Fibroblast of skin of left quadriceps (primary cell): ENCODE measurements at places on chromosomes 1 and 21.

DNA sequence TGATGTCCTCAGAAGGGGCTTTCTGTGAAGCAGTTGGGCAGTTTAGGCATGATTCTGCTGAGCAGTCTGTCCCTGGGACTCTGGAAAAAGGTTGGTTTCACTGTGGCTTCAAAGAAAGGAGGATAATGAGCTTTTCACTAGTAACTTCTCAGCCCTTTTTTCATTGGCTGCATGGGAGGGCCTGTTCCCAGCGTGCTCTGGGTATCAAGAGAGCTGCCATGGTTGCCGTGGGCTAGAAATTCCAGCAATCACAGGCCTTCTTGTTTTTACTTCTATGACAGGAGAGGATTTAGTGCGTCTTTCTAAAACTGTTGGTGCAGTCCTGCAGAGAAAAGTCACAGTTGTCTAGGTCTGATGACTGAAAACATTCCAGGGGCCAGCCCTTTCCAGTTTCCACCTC is 7.2 kb downstream of the SZRD1 start:
- DNase-seq: no peak

DNA sequence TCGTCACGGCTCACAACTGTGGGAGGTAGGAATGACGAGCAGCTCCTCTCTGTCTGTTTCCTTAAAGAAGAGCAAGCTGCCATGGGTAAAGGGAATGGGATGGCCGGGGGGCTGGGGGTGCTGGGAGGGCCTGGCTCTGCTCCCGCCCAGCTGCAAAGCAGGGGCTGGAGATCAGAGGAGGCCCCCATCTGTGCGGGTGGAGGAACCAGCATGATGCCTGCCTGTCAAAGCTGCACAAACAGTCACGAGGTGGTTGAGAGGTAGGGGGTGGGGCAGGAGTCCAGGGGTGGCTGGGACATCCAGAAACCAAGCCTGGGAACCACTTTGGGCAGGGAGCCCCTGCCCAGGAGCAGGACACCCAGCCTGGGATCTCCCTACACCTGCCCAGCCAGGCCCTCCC is 12.6 kb downstream of the SLC41A1 start:
- no peak for DNase-seq

- no peak for DNase-seq
Observed at GRCh38 chr1:99650773-99651437, 5.0 kb downstream of the PALMD start.

- no peak for DNase-seq
Observed at GRCh38 chr1:25825605-25826004, 5.9 kb downstream of the MTFR1L start.

DNA sequence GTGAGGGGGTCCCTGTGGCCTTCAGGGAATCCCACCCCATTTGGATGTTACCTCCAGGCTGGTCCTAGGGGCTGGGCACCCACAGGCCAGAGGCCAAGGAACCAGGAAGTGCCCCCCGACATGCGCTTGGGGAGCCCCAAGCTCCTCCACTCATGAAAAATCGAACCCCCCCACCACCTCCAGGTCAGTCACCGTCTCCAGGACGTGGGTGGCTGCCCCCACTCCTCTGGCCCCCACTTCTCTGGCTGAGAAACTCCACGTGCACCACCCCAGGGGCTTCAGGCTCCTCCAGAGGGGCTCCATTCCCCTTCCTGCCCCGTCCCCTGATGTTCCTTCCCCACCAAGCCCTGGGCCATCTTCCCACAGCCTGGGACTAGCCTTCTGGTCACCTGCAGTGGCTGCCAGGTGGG is 30.5 kb upstream of the POFUT2 start:
- DNase-seq: no peak

- no peak for DNase-seq
Observed at GRCh38 chr1:33819913-33820311, 44.0 kb upstream of the HMGB4 start.

DNA sequence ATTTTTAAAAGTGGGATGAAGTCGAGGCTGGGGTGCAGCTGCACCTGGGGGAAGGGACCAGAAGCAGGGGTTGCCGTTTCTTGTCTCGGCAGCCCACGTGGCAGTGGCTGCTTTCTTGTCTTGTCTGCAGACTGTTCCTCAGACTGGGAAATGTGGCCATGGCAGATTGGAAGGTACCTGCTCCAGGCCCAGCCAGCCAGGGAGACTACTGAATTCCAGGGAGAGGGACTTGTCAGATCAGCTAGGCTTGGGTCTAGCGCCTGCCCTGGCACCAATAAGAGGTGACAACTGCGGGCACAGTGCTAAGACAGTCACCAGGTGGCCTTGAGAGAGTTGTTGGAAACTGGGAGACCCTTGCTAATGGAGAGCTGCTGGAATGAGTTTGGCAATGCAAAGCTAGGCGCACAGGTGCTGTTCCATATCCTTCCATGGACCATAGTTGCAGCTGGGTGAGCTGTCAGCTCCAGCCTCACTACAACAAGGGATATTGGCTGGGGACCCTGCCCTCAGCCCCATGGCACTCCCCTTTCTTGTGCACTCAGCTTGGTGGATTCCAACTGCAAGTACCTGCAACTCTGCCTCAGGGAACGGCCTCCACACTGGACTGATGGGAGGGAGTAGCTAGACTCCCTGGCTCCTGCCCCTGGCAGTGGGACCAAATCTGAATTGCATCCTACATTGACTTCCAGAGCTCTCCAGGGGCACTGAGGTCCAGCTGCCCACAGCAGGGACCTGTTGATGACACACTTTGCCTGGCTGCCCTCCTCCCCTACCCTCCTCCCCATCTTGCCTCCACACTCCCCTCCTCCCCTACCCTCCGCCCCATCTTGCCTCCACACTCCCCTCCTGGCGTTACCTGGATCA is 9.9 kb upstream of the IL22RA1 start:
- no peak for DNase-seq

GRCh38 chr21:18776936-18777335 is 373.4 kb upstream of the TMPRSS15 start:
- DNase-seq: no peak

DNA sequence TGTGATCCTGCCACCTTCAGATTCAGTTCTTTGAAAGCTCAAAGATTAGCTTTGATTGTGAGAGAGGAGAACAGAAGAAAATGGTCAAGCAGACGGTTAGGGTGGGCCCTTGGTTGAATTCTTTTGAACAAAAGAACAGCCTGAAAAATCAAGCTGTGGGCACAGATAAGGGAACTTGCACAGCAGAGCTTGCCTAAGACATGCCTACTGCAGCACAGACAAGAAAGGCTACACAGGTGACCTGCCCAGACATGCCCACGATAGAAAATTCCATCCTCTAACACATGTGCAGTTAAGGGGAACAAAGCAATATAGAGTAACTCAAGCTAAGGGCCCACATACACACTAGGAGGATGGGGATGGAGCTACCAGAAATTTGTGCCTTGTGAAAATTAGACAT is 512.5 kb upstream of the LRRC7 start:
- DNase-seq: no peak

DNA sequence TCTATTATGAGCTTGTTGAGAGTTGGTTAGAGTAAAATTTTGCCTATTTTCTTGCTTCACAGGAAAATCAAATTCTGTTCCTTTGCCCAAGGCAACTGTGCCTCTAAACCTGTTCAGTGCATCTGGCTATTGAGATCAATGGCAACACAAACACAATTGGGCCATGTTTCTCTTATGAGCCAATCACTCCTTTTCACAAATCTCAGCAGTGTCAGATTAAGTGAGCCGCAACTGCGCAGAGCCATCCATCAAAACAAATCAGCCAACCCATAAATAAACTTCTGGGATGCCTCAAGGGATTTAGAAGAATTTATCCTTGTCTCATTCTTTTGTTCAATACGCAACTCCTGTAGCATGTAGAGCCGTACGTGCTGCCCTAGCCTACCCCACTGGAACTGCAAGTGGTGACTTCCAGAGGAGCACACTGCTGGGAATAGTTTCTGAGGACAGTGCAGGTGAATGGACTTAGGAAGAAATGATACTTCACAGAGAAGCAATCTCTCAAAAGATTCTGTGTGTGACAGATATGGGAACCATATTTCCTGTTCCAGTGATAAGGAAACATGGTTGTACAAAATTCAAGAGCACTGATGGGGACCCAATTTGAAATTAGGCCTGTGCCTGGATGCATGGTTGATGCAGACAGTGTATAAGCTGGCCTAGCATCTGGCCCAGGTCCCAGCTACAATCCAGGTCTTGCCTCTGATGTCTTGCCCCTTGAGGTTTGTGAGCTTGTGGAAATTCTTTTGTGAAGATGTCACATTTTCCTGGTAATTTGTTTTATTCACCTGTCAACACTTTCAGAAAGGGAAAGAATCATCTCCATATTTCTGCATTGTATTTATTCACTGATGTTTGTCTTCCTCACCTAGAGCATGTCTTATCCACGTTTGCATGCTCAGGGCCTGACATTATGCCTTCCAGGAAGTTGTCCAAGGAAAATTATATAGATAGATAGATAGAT is 166.2 kb downstream of the URB2 start:
- DNase-seq: no peak

- no peak for DNase-seq
Observed at GRCh38 chr1:54825696-54826095, 24.6 kb upstream of the TTC22 start.

DNA sequence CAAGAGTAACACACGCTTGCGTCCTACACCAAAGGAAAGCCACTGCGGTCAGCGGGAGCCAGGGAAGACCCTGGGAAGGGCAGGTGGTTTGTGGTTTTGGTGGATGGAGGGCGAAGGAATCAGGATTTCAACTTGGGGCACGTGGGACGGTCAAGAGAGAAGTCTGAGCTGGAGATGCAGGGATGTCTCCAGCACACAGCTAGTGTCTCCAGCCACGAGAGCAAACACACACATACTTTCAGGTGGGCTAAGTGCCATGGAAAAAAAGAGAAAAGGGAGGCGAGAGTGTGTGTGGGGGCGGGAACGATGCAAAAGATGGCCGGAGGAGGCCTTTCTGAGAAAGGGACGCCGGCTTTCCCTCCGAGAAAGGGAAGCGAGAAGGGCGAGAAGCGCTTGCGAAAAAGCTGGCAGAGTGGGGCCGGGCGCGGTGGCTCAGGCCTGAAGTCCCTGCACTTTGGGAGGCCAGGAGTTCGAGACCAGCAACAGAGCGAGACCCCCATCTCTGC is 1.4 kb upstream of the SRRM1 start:
- peak; percentile 4 for DNase-seq

DNA sequence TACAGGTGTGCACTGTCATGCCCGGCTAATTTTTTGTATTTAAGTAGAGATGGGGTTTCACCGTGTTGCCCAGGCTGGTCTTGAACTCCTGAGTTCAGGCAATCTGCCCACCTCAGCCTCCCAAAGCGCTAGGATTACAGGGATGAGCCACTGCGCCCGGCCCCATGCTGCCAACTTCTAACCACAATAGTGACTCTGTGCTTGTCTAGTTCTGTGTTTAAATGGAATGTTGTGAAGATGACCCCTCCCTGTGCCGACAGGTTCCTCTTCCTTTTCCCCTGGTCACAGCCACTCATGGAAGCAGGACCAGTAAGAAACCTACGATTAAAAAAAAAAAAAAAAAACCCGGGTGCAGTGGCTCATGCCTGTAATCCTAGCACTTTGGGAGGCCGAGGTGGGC is 4.7 kb downstream of the MAP1LC3C start:
- DNase-seq: no peak

DNA sequence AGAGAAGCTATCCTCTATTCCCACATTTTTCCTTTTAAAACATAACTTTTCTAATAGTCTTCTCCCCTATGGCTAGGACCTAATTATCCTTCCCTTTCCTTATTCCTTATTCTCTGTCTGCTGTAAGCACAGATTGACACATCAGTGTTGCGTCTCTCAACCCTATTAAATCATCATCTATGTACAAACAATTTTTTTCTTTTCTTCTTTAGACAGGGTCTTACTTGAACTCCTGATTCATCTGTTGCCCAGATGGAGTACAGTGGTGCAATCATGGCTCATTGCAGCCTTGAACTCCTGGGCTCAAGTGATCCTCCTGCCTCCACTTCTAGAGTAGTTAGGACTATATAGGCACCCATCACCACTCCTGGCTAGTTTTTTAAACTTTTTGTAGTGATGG is 8.3 kb downstream of the KLHDC9 start:
- DNase-seq: no peak

- DNase-seq: no peak
Observed at GRCh38 chr1:12343823-12344487, 114.1 kb downstream of the VPS13D start.

GRCh38 chr1:177311111-177311510 is 140.4 kb downstream of the BRINP2 start:
- DNase-seq: no peak

DNA sequence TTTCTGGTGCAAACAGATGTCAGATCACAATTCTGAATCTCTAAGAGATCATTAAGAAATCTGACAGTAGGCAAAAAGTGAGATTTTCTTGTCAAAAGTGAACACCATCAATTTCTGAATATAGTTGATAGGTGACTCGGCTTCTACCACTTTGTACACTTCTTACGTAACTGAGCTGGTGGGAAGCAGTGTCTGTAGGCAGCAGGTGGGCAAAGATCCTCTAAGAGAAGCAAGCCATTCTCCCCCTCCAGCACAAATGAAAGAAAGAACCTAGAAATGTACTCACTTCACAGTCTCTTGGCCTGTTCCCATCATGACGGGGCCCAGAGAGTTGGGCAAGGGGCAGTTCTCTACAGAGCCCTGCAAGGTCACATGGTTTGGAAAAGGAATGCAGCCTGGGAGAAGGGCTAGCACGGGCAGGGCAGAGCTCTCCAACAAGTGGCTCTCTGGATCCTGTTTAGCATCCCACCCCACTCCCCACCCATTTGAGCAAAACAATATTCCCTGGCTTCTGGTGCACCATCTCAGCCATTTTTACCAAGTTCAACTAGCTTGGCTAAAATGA is 412.6 kb downstream of the LTN1 start:
- no peak for DNase-seq

GRCh38 chr1:231241750-231242149 is 738 bp downstream of the GNPAT start:
- DNase-seq: no peak

GRCh38 chr1:111776391-111776790 is 20.7 kb downstream of the DDX20 start:
- peak; percentile 58 for DNase-seq

- no peak for DNase-seq
Observed at GRCh38 chr1:92957030-92957734, 4.1 kb downstream of the DIPK1A start.

GRCh38 chr1:112244131-112244530 is 151.9 kb upstream of the CTTNBP2NL start:
- no peak for DNase-seq

- DNase-seq: no peak
Observed at GRCh38 chr1:9482816-9483572, 56.3 kb upstream of the SLC25A33 start.

DNA sequence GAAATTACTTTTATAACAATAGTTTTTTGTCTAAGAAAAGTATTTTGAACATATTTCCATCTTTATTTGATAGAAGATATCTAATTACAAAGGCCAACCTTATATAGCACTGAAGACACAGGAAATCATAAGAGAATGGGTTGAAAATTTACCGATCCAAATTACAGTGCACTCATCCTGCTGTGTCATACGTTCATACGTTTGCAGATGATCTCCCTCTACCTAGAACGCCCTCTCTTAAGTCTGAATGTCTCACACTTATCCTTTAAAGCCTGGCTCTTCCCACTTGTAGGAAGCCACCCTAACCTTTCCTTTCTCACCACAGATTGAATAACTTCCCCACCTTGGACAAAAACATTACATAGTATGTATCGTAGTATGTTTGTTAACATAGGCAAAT is 9.3 kb downstream of the ASH1L start:
- DNase-seq: no peak
